Calu3 (cell line): ENCODE measurements at places on chromosomes 5 and 9. TPM values are rescaled to one million over a fixed set of nuclear protein-coding genes. Genes with fewer than 3 reads are reported as not detected.

C1QTNF2 gene
- total RNA-seq: not detected in 2 replicates

WNT8A gene
- not detected in 2 replicates for total RNA-seq

GRCh38 chr5:6787941-6788340, 74.7 kb downstream of the TENT4A start:
- no peak for DNase-seq

HNRNPAB gene
- 306 and 314 TPM in 2 replicates for total RNA-seq

- no peak for DNase-seq
These were observed 491 bp downstream of the OR1N1 start for GRCh38 chr9:122526602-122527001.

NRG2 gene
- total RNA-seq: 1.4 and 3.1 TPM in 2 replicates

GRCh38 chr5:144114571-144114970, 55.9 kb downstream of the YIPF5 start:
- DNase-seq: no peak

DNA sequence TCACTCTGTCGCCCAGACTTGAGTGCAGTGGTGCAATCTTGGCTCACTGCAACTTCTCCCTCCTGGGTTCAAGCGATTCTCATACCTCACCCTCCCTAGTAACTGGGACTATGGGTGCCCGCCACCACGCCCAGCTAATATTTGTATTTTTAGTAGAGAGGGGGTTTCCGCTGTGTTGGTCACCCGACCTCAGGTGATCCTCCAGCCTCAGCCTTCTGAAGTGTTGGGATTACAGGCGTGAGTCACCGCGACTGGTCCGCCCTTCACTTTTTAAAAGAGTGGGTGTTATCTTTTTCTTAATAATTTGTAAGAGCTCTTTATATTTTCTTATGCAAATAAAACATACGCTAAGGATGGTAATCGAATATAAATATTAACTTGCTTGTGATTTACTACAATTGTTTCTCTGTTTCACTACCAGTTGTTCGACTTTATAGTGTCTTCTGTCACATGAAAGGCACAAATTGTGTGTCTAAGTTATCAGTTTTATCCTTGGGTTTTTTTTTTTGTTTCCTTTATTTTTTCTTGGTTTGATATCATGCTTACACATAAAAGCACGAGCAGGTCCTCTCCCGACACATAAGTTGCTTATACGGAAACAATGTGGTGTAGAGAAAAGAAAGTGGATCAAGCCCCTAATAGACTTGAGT, 1.9 kb upstream of the GPBP1 start:
- peak; percentile 71 for DNase-seq

DNA sequence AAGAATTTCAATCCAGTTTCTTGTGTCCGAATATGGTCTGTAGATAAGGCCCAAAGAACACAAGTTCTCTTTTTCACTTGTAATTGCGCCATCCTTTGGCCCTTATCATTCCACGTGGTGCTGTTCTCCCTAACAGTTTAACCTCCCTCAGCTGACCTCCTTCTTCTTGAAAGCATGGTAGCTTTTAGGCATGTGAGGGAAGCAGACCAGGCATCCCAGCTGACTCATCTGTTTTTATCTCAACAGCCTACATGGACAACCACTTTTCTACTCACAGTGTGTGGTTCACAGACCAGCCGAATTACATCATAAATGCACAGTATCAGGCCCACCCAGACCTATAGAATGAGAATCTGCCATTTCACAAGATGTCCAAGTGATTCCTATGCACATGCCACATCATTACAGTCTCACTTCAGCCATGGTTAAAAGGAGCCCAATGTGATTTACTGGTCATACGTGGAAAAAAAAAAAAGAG, 26.9 kb upstream of the PLIN2 start:
- DNase-seq: no peak

GRCh38 chr5:132526290-132526973, 16.9 kb downstream of the IL5 start:
- peak; percentile 83 for DNase-seq

DNA sequence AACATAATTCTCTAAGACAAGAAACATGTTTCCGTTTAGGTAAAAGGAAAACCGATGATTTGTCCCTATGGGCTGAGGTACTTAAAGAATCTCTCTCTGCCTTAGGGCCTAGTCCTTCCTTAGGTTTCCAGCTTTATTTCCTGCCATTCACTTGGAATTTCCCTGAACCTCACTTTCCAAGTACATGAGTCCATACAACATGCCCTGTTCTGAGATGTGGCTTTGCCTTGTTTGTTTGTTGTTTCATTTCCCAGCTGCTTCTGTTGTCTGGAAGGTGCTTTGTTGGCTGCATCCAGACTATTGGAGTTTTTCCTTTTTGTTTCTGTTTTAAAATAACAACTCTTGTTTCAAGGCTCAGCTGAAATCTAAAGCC, 95.2 kb downstream of the ALDH1A1 start:
- no peak for DNase-seq
